ENCODE measurements at places on chromosomes 11 and 22.

GRCh38 chr22:46673662-46674236 lies 53.6 kb downstream of the GRAMD4 start:
- H3K4me3 ChIP-seq, result no peak overlapping the region
- no peaks in the 10 kb centered on the region for H3K27me3 ChIP-seq
- H3K4me1 ChIP-seq, result no peaks in the 10 kb centered on the region
- no peaks in the 10 kb centered on the region for H3K36me3 ChIP-seq

DNA sequence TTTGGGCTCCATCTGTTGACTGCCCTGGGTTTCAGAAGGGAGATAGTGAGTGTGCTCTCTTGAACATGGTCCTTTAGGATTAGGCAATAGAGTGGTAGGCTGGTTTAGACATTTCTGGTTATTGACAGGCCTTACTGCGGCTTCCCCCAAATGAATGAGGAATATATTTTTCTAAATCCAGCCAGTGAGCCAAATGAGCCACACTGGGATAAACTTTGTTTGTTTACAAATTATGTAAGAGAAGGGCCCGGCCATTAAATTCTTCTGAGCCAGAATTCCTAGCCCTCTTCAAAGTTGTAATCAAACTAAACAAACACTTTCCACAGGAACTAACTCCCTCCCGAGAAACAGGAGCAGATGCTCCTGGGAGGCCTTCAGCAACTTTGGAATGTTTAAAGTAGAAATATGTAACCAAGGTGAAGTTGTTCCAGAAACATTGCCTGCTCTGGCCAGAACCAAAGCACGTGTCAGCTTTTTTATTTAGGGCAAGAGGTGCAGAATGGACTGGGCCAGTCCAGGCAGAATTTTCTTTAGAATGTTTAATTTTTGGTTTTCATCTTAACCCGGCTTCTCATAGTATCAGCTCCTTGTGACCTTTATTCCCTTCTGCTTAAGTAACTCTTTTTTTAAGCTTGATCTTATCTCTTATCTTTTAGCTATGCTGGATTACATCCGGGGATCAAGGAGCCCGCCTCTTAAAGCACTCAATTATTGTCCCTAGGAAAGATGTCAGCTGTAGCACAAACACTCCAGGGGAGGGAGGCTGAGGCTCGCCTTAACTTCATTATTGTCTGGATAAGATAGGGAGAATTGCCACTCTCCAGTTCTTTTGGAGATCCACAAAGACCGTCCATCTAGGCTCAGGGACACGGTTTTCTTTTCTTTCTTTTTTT lies 28.7 kb downstream of the ZNRF3 start:
- no peak overlapping the region for H3K27ac ChIP-seq
- H3K4me1 ChIP-seq, result no peaks in the 10 kb centered on the region
- no peak overlapping the region for H3K4me3 ChIP-seq

- no peak overlapping the region for H3K27ac ChIP-seq
- H3K4me1 ChIP-seq, result no peaks in the 10 kb centered on the region
- H3K4me3 ChIP-seq, result no peak overlapping the region
- H3K36me3 ChIP-seq, result no peaks in the 10 kb centered on the region
- DNase-seq, result no peak
- no peaks in the 10 kb centered on the region for H3K27me3 ChIP-seq
These were observed 14.8 kb upstream of the EMID1 start for GRCh38 chr22:29190918-29191317.

GRCh38 chr11:2673871-2674471 lies 25.8 kb downstream of the KCNQ1OT1 start:
- H3K27me3 ChIP-seq, result no peaks in the 10 kb centered on the region
- H3K4me1 ChIP-seq, result no peaks in the 10 kb centered on the region
- no peaks in the 10 kb centered on the region for H3K36me3 ChIP-seq
- H3K27ac ChIP-seq, result no peak overlapping the region
- no peak overlapping the region for H3K4me3 ChIP-seq

DNA sequence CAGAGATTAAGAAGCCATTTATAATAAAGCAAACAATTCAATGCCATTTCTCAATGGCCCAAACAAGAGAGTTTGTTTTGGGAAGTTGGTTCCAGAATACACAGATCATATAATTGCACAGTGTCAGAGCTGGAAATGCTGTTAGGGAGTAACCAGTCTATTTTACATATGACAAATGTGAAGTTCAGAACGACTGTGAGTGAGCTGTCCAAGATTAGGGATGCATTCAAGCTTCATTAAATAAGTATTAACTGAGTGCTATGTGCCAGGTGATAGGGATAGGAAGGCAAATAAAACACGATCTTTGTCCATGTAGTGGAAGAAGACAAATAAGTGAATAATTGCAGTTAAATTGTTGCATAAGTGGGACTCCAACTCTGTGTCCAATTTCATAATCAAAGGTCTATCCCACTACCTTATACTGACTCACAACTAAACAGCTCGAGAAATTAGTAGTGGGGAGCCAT lies 33.1 kb upstream of the PICALM start:
- H3K27ac ChIP-seq, result no peak overlapping the region
- no peaks in the 10 kb centered on the region for H3K4me1 ChIP-seq
- no peak for DNase-seq
- H3K4me3 ChIP-seq, result no peak overlapping the region
- H3K27me3 ChIP-seq, result no peaks in the 10 kb centered on the region

DNA sequence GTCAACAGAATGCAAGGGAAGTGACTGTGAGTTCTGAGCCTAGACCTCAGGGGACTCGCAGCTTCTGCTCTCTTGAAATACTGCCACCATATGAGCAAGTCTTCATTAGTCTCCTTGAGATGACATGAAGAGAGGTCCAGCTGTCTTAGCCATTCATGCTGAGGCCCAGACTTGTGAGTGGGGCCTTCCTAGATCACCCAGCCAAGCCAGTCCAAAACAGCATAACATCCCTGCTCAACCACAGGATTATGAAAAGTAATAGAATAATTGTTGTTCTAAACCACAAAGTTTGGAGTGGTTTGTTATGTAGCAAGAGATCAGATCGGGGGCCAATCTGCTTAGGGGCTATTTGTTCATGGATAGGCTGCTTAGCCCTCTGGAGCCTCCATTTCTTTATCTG lies 54.9 kb upstream of the HTATIP2 start:
- no peak overlapping the region for H3K27ac ChIP-seq
- no peaks in the 10 kb centered on the region for H3K4me1 ChIP-seq
- no peaks in the 10 kb centered on the region for H3K36me3 ChIP-seq
- no peak for DNase-seq

GRCh38 chr11:57144531-57145320 lies 37.0 kb upstream of the LRRC55 start:
- no peak overlapping the region for H3K4me3 ChIP-seq
- DNase-seq, result no peak
- H3K36me3 ChIP-seq, result no peaks in the 10 kb centered on the region
- no peaks in the 10 kb centered on the region for H3K4me1 ChIP-seq

- H3K36me3 ChIP-seq, result no peaks in the 10 kb centered on the region
- H3K4me1 ChIP-seq, result no peaks in the 10 kb centered on the region
- H3K27ac ChIP-seq, result no peak overlapping the region
- no peak for DNase-seq
- H3K27me3 ChIP-seq, result no peaks in the 10 kb centered on the region
These were observed 57.3 kb upstream of the RAB1B start for GRCh38 chr11:66211100-66211499.

DNA sequence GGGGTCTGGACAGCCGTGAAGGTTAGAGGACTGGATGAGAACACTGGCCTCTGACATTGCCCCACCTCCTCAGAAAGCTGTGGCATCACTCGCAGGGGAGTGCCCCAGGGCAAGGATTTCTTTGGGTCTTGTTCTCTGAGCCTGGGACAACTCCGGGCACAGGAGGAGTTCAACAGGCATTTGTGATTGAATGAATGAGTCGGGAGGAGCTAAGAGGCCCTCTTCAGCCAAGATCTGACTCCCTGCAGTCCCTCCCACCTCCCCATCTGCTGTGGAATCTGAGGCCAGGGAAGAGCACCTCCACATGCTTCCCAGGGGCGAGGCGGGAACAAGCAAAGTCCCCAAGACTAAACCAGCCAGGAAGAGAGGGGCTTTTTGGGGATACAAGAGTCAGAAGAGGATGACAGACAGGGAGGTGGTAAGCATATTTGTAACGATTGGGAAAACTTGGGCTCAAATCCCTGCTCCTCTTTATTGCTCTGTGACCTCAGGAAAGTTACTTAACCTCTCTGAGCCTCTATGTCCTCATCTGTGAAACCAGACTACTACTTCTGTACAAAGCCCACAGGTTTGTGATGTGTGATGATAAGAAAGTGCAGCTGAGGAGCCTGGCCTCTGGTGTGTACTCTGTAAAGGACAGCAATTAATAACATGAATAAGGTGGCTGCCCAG lies 6.4 kb downstream of the TP53I11 start:
- 0 out of 2 replicates have a peak, but pooled peaks cover 9% of the 10 kb centered on the region for H3K4me1 ChIP-seq
- DNase-seq, result no peak
- no peaks in the 10 kb centered on the region for H3K27me3 ChIP-seq
- no peak overlapping the region for H3K4me3 ChIP-seq
- no peak overlapping the region for H3K27ac ChIP-seq
- no peaks in the 10 kb centered on the region for H3K36me3 ChIP-seq

GRCh38 chr11:70325824-70326223 lies 55.3 kb downstream of the PPFIA1 start:
- H3K27me3 ChIP-seq, result no peaks in the 10 kb centered on the region
- no peaks in the 10 kb centered on the region for H3K4me1 ChIP-seq
- H3K36me3 ChIP-seq, result peaks cover 8% of the 10 kb centered on the region
- no peak for DNase-seq
- H3K27ac ChIP-seq, result no peak overlapping the region

- no peaks in the 10 kb centered on the region for H3K36me3 ChIP-seq
- H3K4me1 ChIP-seq, result no peaks in the 10 kb centered on the region
- H3K27me3 ChIP-seq, result no peaks in the 10 kb centered on the region
- DNase-seq, result no peak
These were observed 13.2 kb upstream of the DNAJB7 start for GRCh38 chr22:40875111-40875510.

DNA sequence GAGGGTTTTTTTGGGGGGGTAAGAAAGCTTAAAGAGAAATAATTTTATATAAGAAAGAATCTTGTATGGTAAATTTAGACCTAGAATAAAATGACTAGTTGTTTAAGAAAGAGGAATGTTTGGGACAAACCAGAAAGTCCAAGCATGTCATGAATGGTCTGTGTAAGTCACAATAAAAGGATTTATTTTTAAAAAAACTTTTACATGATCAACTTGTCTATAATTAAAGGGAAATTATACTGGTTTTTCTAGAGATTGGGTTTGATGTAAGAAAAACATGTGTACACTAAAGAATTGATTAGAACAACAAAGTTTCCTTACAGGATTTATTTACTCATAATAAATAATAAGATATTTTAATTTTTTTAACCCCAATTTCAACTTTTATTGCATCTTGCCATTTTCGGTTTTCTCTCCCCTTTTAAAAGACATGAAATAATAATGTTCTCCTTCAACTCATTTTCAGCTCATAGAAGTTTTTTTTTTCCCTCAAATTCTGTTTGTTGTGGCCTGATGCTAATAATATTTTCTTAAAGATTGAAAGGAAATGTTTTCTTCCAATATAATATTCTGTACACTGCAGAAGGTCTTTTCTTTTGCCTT lies 35.4 kb upstream of the INCENP start:
- no peak overlapping the region for H3K27ac ChIP-seq
- H3K36me3 ChIP-seq, result no peaks in the 10 kb centered on the region
- H3K4me1 ChIP-seq, result no peaks in the 10 kb centered on the region
- H3K4me3 ChIP-seq, result no peak overlapping the region
- no peaks in the 10 kb centered on the region for H3K27me3 ChIP-seq
- no peak for DNase-seq

DNA sequence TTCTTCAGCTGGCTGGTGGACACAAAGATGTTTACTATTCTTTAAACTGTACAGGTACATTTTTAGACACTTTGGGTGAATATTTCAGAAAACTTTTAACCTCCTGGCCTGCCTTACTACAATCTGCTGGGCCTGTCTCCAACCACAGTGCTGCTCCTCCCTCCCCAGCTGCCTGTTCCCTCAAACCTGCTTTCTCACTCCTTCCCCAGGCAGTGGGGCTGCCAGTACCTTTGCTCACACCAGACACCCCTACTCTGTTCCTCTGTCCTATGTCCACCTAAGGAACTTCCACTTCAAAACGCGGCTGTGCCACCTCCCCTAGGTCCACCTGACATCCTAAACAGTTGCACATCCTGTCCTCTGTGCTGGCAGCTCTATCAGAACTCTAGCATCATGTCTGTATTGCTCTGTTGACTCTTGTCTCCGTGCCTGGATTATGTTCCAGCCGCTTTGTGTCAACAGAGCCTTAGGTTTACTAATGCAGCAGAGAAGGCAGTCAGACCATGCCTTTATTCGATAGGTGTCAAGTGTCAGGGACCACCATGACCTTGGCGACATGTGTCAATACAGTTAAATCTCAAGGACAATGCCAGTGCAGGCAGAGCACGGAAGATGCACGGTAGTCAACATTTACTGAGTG lies 13.4 kb downstream of the ZP1 start:
- no peak overlapping the region for H3K4me3 ChIP-seq
- H3K4me1 ChIP-seq, result peaks cover under 1% of the 10 kb centered on the region
- DNase-seq, result no peak
- no peaks in the 10 kb centered on the region for H3K36me3 ChIP-seq
- H3K27ac ChIP-seq, result no peak overlapping the region

DNA sequence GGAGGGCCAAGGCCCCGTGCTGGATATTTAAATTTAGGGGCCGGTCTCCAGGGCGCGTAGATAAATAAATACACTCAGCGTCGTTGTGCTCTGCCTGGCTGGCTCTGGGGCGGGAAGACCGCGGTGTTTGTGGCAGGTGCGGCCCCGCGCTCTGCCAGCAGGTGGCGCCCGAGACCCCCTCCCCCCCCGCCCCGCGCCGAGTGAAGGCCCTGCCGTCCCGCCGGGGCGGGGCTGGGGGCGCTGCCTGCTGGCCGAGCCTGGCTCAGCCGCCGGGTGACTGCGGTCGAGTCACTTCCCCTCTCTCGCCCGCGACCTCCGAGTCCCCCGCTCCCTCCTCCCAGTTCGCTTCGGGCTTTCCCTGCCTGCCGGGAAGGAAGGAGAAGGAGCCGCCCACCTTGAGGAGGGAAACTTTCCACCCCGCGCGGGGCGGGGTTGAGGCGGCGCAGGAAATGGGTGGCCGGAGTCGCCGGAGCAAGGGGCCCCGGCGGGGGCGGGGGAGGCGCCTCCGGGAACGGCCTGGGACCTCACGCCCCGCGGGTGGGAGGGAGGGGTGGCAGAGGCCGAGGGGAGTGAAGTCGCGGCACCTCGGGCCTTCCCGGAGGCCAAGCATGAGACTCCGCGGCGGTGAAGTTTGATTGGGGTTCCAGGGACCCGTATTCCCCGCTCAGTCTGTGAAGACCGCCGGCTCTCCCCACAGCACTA lies 1.6 kb upstream of the EHBP1L1 start:
- no peaks in the 10 kb centered on the region for H3K27me3 ChIP-seq
- peak overlapping the region; percentile 69 for H3K4me3 ChIP-seq
- H3K36me3 ChIP-seq, result no peaks in the 10 kb centered on the region
- H3K27ac ChIP-seq, result peak overlapping the region; percentile 83
- DNase-seq, result peak; percentile 94

GRCh38 chr22:43944670-43945430 lies 10.4 kb upstream of the SAMM50 start:
- no peak overlapping the region for H3K4me3 ChIP-seq
- H3K4me1 ChIP-seq, result no peaks in the 10 kb centered on the region
- DNase-seq, result no peak
- H3K36me3 ChIP-seq, result no peaks in the 10 kb centered on the region

Data from MM.1S (cell line).